ENCODE measurements at places on chromosomes 2 and 18. TPM values are rescaled to one million over a fixed set of nuclear protein-coding genes. Genes with fewer than 3 reads are reported as not detected.

Gene GPR55
- not detected for total RNA-seq

Gene TRPM8
- total RNA-seq = 0.20 TPM

Gene GPAT2
- 0.02 TPM for total RNA-seq

Gene SH3RF3
- 0.68 TPM for total RNA-seq

Gene REG1B
- total RNA-seq = not detected

Gene PMAIP1
- 14.5 TPM for total RNA-seq

Gene MSH2
- total RNA-seq = 35.2 TPM

Gene ACKR3
- total RNA-seq = 15.6 TPM

Gene ZSWIM2
- total RNA-seq = not detected

Data from A549 treated with AZD2906 at 1 μM for 4 hours (cell line).